ENCODE measurements at places on chromosomes 7 and 10.

DNA sequence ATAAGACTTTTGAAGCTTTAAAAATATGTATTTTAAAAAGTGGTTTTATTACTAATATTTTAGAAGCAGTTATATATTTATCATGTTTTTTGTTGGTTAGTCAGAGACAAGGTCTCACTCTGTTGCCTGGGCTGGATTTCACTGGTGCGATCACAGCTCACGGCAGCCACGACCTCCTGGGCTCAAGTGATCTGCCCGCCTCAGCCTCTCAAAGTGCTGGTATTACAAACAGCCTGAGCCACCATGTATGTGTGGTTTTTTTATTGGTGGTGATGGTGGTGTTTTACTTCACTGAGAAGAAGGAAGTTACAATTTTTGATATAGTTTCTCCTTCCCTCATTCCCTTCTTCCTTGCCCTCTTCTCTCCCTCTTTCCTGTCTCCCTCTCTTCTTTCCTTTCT, 13.4 kb downstream of the NHLRC2 start:
- DNase-seq = no peak

DNA sequence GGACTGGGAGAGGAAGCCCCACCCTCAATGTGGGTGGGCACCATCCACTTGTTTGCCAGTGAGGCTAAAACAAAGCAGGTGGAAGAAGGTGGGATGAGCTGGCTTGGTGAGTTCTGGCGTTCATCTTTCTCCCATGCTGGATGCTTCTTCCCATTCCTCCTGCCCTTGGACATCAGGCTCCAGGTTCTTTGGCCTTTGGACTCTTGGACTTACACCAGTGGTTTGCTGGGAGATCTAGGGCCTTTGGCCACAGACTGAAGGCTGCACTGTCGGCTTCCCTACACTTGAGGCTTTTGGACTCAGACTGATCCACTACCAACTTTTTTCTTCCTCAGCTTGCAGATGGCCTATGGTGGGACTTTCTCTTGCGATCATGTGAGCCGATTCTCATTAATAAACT, 106.3 kb downstream of the HERPUD2 start:
- DNase-seq = no peak

GRCh38 chr10:110794808-110795207, 76.9 kb upstream of the PDCD4 start:
- DNase-seq = no peak

DNA sequence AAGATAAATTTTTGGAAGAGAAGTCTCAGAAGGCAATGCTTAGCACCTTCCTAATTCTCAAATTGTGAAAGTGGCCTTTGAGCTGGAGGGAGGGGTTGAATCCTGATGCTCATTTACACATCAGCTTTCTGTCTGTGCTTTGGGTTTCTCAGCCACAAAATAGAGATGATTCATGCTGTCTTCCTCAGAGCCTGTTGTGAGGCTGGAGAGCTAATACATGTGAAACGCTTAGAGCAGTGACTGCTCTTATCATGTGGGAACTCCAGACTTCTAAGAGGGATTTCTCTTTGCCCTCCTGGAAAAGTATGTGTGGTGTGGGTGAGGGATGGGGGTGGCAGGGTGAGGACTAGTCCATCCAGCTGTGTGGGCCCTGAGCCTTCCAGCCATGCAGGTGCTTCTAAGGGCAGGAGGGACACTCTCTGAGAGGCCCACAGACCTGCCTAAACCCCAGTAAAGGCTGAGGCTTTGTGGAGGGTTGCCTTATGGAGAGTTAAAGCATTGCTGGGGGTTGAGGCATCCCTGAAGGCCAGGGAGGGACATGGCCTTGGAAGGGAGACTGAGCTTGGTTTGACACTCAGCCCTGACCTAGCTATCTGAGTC, 4.8 kb upstream of the EVX1 start:
- no peak for DNase-seq

GRCh38 chr7:69693042-69693441, 94.8 kb downstream of the AUTS2 start:
- no peak for DNase-seq

DNA sequence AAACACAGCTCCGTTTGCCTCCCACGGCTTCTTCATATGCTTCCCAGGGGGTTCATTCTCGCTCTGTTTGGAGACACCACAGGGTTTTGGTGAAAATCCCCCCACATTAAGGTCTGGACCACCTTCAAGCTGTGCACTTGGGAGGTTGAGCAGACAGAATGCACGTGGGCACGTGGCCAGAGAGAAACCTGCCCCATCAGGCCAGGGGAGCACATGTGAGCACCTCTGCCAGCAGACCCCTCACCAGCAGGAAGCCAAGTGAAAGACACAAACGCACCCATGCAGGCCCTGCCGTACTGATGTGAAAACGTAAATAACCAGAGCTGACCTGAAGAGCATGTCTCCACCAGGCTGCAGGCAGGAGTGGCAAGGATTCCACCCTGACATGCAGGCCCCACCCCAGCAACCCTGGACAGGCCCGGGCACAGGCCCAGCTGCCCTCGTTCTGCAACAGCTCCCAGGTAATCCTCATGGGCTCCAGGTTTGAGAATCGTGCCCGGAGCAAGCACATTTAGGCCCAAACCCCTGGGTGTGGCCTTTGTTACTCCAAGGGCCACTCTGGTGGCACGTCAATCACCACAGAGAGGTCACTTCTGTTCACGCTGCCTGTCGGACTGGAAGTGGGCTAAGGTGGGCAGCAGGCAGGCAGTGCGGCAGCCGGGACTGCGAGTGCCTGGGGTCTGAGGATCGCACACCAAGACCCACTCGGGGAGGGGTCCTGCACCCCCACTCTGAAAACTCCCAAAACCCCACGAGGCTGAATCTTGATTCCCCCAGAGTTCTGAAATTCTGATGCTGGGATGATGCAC, 184.4 kb downstream of the PTPRN2 start:
- DNase-seq = no peak

DNA sequence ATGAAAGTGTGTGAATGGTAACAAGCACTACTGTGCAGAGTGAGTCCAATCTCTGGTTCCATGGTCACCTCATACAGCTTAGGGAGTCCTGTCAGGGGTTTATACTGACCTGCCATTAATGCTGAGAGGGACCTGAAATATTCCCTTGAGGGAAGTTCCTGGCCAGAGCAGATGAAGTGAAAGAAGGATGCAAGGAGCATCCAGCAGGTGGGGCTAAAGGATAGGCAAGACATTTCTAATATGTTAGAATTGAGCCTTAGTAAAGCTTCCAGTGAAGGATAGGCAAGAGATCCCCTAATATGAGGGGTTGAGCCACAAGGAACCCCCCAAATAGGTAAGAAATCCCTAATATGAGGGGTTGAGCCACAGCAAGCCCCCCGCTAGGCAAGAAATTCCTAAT, 25.5 kb upstream of the FAM221A start:
- no peak for DNase-seq

- no peak for DNase-seq
These were observed 32.6 kb downstream of the ANTXRL start for GRCh38 chr10:46319389-46319788.

- no peak for DNase-seq
These were observed 57.3 kb upstream of the OSBPL3 start for GRCh38 chr7:25037325-25037724.

DNA sequence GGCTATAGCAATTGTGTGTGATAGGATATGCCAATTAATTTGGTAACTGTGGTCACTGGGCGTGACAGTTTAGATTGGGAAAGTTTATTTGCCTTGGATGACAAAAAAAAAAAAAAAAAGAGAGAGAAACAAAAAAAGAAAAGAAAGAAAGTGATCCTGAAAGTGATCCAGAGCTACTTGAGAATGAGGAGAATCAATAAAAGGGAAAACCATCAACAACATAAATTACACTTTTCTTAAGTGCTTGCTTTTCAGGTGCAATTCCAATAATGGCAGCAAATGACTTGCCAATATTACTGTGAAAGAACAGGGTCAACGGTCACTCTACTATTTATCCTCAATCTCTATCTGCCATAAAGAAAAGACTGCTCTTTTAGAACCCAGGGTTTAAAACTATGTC, 191.8 kb upstream of the SEMA3C start:
- no peak for DNase-seq

DNA sequence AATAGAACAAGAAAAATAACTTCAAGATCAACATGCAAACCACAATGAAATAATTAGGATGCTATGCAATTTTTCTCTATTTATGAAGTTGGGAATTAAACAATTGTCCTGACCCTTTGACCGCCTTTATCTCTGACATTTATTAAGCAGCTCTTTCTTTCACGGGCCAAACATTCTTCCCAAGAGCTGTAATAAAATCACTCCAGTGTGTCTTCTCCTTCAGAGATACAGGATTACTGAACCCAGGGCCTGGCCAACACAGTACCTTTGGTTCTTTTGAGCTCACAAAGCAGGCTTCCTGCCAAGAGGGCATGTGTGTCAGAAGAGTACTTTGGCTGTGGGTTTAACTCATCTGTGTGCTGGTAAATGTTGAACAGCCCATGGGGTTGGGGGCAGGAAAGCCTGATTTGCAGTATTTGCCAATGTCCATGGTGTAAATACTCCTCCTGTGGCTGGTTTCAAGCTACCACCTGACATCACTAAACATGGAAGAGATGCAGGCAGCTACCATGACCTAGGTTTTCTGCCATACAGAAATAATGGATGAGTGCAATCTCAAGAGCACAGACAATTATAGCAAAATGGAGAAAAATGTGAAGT, 121.7 kb downstream of the FANK1 start:
- DNase-seq = no peak

- peak; percentile 62 for DNase-seq
These were observed 29.3 kb upstream of the ADD3 start for GRCh38 chr10:109978481-109978880.

Data from activated T-cell treated with anti-CD3 and anti-CD28 coated beads, Interleukin-2, amount 50 U/mL, for 4 hours (primary cell).